ENCODE measurements at places on chromosomes 6 and 20.

DNA sequence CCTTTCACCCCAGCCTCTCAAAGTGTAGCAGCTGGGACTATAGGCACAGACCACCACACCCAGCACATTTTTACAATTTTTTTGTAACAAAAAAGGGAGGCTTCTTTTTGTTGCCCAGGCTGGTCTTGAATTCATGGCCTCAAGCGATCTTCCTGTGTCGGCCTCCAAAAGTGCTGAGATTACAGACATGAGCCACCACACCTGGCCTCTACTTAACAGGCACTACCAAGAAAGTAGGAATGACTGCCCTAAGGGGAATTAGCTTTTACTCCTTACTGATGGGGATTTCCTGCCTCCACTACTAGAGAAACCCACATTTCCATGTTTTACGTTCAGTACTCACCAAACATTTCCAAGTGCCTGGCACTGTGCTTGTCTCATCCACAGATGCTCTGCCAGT is 109.6 kb downstream of the CARMIL1 start:
- no peak for DNase-seq

GRCh38 chr6:11092668-11093375 is 812 bp upstream of the SMIM13 start:
- no peak for DNase-seq

DNA sequence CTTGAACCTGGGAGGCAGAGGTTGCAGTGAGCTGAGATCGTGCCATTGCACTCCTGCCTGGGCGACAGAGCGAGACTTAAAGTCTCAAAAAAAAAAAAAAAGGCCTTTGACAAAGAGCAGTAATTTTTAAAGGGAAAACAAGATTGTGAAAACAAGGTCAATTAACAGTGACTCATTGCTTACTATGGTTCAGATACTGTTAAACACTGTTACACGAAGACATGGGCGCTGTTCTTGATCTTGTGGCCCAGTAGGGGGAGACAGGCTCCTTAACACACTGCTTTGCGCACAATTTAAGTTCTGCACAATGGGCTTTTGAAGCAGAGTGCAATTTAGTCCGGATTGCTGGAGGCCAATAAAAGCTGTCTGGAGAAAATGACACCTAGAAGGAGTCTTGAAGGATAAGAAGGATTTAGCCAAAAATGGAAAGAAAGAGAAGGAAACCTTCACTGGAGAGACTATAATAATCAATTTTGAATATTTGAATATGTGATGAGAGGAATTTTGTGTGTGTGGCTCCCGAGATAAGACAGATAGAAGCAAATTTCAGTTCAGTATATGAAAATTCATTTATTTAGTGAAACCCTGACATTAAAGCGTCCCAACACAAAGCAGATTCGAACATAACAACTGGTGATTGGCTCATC is 6.0 kb upstream of the LATS1 start:
- no peak for DNase-seq

DNA sequence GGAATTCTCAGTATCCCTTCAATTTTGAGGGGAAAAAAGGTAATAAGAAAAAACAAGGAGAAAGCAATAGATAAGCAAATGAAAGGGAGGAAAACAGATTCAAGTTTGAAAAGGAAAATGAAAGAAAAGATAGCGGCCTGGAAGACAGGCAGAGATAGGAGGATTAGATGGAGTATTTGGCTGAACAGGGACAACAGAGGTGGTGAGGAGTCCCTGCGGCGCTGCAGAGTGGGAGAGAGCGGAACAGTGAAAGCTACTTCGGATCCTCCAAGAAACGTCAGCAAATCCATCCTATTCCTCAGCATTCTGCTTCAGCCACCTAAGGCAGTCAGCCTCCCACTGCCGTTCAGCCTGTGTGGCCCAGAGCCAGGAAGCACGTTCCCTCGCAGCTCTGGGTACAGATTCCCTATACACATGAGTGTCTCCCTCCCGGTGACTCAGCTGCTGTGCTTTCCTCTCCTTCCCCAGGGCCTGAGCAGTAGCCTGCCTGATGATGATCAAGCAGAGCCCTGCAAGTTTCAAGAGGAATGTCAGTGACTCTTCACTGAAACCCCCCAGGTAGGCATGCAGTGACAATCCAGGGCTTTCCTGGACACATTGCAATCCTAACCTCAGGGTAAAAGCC is 43.4 kb upstream of the CDYL start:
- no peak for DNase-seq

DNA sequence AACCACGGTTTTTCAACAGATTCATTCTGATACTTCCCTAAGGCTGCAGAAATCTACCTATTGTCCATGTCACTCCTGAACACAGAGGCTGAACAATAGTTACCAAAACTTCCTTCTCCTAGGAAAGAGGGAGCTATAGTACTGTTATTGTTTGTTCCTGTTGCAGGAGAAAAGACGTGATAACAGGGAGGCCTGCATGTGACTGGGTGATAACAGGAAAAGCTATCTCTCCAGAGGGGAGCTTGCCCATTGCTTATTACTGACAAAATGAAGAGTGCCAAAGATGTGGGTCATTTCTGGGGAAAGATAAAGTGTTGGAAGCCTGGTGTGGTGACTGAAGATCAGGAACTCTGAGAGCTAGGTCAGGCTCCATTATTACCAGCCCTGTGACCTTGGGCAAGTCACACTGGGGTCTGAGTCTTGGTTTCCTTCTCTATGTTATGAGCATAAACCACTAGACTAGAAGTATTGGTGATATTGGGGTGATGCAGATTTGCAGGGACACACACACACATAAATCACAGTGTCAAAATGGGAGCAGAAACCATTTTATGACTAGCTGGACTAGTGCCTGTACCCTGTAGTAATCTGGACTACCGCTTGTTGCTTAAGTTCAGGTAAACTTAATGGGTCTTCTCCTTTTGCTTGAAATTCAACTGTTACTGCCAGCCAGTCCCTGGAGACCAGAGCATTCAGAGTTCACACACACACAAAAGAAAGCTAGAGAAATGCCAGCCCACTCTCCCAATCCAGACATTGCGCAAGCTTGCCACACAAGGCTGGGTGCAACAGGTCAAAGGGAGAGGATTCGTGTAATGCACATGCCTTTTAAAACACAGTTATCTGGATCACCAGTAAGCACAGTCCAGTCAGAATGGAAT is 136.0 kb upstream of the CNR1 start:
- DNase-seq, result no peak

DNA sequence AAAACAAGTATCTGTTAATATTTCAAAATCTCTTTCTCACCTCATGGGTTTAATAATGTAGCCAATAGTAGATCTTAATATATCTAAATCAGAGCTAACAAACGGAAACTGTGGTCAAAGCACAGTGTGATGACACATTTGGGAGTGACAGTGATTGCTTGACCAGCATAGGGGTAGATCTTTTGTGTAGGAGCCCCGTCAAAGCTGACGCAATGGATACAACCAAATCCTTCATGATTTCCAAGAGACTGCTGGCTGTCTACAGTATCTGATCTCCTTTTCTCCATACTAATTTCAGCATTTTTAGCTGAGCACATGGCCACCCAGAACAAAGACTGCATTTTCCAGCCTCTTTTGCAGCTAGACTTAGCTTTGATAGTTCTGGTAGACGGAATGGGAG is 299.3 kb upstream of the ECI2 start:
- no peak for DNase-seq

- no peak for DNase-seq
Observed at GRCh38 chr20:17613328-17614175, 43.7 kb downstream of the DSTN start.

- no peak for DNase-seq
Observed at GRCh38 chr6:22142856-22143255, 154.0 kb downstream of the PRL start.

- DNase-seq, result no peak
Observed at GRCh38 chr6:50847890-50848594, 29.4 kb downstream of the TFAP2B start.

- no peak for DNase-seq
Observed at GRCh38 chr6:97174471-97174870, 108.5 kb downstream of the MMS22L start.

- no peak for DNase-seq
Observed at GRCh38 chr20:34570859-34571306, 12.4 kb downstream of the MAP1LC3A start.

- DNase-seq, result no peak
Observed at GRCh38 chr6:90490030-90490716, 96.7 kb downstream of the MAP3K7 start.

- no peak for DNase-seq
Observed at GRCh38 chr6:91087908-91088307, 501.0 kb upstream of the MAP3K7 start.

DNA sequence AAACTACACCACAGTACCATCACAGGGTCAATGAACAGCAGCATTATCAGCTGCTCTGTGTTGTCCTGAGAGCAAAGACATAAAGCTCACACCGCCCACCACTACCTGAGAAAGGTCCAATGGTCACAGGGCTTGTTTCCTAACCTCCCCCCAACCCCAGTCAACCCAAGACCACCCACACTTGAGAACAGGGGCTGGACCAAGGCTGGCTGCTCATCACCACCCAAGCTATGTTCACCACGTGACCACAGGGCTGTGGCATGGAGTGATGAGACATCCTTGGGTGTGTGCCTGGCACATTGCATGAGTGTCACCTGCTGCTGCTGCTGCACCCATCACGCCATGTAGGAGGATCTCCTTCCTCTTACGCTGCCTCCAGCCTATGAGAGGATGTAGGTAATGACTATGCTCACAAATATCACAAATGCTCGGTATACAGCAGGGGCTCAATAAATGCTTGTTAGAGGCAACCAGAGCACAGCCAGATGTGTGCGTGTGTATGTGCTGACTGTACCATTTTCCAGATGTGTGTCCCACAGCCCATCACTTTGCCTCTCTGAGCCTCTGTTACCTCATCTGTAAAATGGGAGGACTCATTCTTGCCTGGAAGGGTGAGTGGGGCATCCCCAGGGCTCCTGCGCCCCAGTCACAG is 23.3 kb upstream of the SIRPA start:
- DNase-seq, result no peak

DNA sequence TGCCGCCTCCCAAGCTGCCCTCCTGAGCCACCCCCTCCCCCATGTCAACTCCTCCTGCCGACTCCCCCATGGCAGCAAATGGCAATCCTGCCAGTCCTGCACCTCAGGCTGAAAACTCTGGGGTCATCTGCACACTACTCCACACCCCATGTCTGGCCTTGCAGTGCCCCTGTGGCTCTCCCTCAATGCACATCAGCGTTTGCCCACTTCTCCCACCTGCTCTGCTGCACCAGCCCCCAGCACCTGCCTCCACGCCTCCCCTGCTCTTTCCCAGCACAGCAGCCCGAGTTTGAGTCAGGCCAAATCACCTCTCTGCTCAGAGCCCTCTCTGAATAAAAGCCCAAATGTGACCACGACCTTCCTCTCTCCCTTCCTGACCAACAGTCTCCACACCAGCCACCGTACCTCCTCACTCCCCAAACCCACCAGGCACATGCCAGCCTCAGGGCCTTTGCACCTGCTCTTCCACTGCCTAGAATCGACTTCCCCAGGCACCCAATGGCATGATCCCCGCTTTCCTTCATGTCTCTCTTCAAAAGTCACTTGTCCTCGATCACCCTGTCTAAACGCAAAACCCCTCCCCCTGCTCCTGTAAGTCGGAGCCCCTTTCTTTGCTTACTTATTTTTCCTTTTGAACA is 4.3 kb downstream of the PXDC1 start:
- no peak for DNase-seq

GRCh38 chr6:79719248-79719960 is 88.3 kb downstream of the SH3BGRL2 start:
- DNase-seq, result no peak

GRCh38 chr20:3632311-3633004 is 30.7 kb downstream of the GFRA4 start:
- no peak for DNase-seq

GRCh38 chr6:149094934-149095351 is 222.6 kb upstream of the TAB2 start:
- DNase-seq, result peak; percentile 19

GRCh38 chr20:19867940-19868371 is 109.9 kb downstream of the RIN2 start:
- DNase-seq, result no peak

- no peak for DNase-seq
Observed at GRCh38 chr20:7090811-7091210, 323.3 kb downstream of the BMP2 start.

DNA sequence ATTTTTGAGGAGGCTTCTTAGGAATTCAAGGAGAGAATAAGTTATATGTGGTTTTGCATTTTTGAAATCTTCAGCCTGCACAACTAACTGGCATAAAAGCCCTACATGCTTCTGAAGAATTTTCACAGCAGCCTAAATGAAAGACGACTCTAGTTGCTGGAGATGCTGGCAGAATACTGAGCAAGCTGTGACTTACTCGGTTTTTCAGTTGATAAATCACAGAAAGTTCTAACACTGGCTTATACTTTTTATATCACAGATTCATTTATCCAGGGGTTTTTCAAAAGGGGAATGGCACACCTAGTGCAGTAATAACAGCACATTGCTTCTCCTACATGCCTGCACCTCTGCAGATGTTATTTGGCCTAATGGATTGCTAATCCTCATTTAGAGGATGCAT is 134.6 kb downstream of the IMPG1 start:
- no peak for DNase-seq

All from stimulated activated CD4-positive, alpha-beta T cell treated with anti-CD3 and anti-CD28 coated beads, Interleukin-15, amount 100 ng/mL, for 48 hours (primary cell).